NCI-H2081 treated with DMSO at 0.1 percent for 48 hours (cell line): ENCODE measurements at places on chromosomes 5 and 9.

DNA sequence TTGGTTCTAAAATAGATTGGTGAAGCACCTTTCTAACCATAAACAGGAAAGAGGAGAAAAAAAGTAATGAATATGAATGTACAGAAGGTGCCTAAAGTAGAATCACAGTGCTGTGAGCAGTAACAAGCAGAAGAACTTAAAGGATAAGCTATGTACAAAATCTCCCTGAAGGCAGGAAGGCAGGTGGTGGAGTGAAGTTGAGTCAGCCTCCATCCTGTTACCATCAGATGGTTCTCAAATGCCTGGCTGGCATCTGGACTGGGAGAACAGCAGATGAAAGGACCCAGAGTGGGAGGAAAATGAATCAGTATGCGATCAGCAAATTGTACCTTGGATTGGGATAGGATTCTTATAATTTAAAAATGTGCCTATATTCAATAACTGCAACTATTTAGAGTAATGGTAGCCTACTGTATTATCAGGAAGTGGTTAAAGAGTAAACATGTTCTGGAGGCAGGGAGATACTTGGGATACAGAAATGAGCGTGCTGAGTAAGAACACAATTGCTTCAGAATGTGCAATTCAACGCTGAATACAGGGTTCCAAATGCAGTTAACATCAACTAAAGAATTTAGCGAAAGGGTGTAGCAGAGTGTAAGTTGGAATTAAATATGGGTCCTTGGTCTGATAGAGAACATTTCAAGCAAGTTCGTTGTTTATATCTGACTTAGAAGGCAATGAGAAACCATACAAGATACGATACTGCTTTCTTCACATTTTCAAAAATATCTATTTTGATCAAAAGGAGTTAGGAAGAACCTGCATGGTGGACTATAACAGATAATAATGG, 21.1 kb upstream of the FER start:
- DNase-seq = no peak

DNA sequence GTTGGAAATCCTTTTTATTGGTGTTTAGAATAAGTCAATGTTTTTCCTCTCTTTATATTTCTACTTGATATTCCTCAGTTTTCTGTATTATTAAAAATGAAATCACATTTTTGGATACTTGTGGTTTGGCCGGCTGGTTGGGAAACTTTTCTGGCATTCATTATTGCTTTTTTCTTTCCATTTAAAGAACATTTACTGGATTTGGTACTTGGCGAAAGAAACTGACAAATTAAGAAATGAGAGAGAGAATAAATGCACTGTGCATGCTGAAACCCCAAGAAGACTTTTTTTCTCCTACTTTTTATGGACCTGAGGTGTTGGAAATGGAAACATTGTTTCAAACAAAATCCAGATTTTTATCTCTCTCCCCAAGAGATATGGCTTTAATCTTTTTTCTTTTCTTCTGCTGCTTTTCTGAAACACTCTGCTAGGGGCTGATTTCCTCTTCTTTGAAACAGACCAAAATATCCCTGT, 128.4 kb downstream of the SNX18 start:
- DNase-seq = no peak

- DNase-seq = no peak
Measured at GRCh38 chr5:150815010-150815409, 31.3 kb upstream of the IRGM start.

GRCh38 chr9:91917436-91917835, 32.6 kb downstream of the ROR2 start:
- no peak for DNase-seq

DNA sequence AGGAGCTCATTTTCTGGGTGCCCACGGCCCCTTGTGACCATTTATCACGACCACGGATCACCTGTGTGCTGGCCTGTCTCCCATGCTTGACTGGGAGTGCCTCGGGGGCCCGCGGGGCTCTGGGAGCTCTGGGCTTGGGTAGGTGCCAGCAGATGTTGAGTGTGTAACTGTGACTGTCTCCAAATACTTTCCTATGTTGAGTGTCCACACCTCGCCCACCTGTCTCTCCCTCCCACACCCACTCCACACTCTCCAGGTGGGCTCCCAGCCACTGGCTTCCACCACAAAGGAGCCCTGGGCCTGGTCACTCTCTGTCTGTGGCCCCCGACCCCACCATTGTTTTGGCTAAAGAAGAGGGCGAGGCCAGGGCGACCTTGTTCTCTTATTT, 196.4 kb downstream of the CDK5RAP2 start:
- DNase-seq = no peak

DNA sequence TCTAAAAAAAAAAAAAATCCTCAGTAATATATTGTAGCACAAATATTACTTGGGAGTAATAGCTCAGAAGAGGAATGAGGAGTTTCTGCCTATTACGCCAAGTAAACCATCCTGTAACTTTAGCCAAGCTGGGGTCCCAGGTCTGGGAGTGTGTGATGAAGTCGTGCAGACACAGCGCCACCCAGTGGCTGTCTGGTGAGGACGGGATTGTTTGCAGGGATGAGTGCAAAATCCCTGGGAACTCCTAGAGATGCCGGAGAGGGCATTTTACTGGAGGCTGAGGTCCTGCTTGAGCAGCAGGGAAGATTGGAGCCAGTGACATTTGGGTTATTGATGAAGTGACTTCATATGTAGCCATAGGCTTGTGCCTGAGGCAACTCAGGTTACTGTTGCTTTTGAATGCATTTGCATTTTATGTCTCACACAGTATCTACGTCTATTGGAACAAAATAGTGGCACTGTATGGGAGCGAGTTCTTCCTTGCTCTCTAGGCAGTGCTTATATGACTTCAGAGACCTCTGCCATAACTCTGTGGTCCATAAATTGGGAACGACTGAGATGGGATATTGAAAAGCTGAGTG, 72.8 kb downstream of the PSAT1 start:
- DNase-seq = no peak

GRCh38 chr9:133953976-133954709, 38.0 kb downstream of the VAV2 start:
- DNase-seq = no peak

DNA sequence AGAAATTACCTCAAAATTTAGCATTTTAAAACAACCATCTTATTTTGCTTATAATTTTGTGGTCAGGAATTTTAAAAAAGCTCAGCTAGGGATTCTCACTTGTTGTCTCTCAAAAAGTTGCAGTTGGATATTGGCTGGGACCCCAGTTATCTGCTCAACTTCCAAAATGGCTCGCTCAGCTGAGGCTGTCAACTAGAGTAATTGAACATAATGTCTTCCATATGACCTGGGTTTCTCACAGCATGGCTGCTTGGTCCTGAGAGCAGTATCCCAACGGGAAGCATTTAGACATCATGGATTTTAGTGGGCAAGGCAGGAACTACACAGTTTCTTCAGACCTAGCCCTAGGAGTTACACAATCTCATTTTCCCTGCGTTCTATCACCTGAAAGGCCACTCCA, 63.6 kb upstream of the SPEF2 start:
- no peak for DNase-seq

DNA sequence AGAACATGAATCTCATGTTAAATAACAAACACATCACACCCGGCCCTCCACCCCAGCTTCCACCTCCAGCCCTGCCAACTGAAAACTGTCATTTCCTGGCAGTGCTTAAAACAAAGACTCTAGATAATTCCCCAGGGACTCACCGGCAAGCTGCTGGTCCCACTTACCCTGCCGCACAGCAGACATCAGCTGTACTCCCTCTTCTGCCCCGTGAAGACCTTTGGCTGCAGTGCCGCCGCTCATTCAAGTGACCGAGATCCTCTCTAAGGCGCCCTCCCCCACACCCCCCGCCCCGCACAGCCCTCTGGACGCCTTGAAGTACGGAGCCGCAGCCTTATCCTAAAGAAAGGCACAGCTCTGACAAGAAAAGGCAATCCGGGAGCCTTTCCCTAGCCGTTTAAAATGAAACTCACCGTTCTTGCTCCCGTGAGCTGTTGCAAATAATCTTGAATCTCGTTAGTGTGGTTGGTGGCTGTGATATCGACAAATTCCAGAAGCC, 434 bp downstream of the GLRX start:
- no peak for DNase-seq

GRCh38 chr9:113349445-113350094, at the start of gene BSPRY:
TSS of gene BSPRY (plus strand) at chr9:113349541. CDS start at chr9:113349580, 39 bp downstream.
- DNase-seq = no peak

GRCh38 chr9:106637486-106637885, 225.5 kb upstream of the ZNF462 start:
- no peak for DNase-seq

DNA sequence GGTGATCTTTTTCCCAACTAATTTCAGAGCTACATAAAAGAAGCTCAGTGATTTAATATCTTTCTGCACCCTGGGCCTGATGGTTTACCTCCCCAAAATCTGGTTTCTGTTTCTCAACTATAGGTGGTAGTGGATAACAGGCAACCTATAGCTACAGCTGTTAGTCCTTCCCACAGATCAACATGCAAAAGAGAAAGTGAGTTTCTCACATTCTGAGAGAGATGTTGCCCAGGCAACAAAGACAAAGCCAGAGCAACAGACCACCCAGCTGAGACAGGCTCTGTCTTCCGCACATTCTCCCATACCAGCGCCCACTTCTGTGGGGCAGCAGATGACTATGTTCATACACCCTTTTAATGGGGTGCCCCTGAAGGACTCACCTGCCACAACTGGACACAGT, 40.7 kb upstream of the PPP2R2B start:
- DNase-seq = no peak

DNA sequence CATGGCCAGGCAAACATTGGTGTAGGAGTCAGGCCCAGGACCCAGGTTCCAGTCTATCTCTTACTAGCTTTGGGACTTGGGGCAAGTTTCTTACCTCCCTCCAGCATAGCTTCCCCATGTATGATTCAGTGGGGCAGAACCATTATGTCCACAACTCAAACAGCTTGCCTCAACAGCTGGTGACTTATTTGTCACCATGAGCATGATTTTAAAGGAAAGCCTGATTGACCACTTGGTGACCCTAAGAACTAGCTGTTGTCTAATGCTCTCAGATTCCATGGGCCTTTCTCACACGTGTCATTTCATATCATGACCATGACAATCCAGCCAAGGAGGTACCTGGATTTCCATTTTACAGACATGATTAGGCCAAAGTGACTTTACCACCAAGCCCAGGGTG, 126.4 kb downstream of the TTLL11 start:
- no peak for DNase-seq
